ENCODE measurements at places on chromosomes 1 and 21.

DNA sequence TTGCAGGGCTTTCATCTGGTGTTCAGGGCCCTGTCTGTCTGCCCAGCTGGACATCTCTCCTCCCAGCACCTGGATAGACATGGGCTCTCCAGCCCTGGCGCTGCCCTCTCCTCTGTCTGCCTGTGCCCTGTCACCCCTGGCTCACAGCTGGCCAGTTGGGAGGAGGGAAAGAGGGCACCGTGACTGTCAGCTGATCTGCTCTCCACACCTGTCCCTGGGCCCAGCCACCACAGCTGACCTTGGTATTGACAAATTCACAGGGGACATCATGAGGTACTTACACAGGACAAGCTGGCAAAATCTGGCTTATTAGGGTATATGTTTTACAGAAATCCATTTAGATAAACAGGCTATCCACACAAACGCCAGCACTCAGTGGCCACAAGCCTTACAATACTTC, 8.3 kb downstream of the TNR start:
- no peak for DNase-seq

GRCh38 chr21:42688841-42689371, 35.5 kb downstream of the PDE9A start:
- DNase-seq = no peak

DNA sequence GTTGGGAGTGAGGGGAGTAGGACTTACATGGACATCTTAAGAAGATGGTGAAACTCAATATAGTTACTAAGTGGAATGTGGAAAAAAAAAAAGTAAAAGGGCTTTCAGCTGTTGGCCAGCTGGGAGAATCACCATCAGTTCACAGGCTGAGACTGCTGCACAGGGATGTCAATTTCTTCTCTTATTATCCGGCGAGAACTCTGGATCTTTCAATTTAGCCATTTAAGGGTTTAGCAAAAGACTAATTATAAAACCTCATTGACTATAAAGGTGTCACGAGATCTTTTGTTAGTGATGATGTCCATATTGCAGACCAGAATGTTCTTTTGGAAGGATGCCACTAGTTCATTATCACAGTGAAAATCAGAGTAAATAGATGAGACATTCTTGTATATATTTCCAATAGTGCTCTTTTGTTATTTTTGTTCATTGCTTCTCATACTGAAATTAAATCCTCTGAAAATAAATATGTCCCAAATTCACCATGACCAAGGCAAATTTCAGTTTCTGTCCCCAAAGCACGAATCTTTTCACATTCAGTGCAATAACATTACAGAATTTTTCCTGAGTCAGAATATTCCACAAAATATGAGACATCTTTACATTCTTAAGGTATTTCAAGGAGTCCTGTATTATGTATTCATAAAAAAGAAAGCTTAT, 266.1 kb downstream of the DNM3 start:
- DNase-seq = no peak

- no peak for DNase-seq
Measured at GRCh38 chr1:26900815-26901511, 696 bp upstream of the GPATCH3 start.

- DNase-seq = peak; percentile 92
Measured at GRCh38 chr1:155226188-155226909, 17.9 kb downstream of the MTX1 start.

DNA sequence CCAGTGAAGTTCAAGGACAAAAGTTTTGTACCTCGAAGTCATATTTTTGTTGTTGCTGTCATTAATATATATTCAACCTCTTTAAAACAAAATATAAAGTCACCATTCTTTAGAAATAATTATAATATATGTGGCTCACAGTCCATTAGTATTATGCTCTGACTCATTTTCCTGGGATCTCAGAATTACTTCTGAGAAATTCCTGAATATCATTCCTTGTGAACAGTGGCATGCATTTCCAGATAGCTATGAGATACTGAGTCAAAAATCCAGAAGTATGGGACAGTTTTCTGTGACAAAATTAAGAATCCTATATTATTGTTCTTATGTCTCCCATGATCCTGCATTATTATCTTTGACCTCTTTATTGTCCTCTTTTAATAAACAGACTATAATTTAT, 13.8 kb upstream of the RGS21 start:
- no peak for DNase-seq

DNA sequence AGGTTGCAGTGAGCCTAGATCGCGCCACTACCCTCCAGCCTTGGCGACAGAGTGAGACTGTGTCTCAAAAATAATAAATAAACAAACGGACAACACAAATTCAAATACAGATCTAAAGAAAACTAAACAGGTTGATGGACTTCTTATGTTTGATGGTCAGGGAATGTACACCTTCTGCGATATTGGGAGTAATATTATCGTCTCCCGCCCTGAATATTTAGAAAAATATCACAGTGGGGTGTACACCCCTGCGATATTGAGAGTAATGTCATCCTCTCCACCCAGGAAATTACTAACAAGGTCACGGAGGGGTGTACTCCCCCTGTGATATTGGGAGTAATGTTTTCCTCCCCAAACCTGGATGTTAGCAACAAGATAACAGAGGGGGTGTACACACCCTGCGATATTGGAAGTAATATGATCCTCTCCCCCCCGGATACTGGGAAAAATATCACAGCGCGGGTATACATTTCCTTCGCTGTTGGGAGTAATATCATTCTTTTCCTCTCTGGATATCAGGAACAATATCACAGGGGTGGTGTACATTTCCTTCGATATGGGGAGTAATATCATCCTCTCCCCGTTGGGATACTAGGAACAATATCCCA, 1.4 kb upstream of the CFAP298 start:
- no peak for DNase-seq

GRCh38 chr1:110672753-110673108, 2.0 kb downstream of the KCNA3 start:
- no peak for DNase-seq

DNA sequence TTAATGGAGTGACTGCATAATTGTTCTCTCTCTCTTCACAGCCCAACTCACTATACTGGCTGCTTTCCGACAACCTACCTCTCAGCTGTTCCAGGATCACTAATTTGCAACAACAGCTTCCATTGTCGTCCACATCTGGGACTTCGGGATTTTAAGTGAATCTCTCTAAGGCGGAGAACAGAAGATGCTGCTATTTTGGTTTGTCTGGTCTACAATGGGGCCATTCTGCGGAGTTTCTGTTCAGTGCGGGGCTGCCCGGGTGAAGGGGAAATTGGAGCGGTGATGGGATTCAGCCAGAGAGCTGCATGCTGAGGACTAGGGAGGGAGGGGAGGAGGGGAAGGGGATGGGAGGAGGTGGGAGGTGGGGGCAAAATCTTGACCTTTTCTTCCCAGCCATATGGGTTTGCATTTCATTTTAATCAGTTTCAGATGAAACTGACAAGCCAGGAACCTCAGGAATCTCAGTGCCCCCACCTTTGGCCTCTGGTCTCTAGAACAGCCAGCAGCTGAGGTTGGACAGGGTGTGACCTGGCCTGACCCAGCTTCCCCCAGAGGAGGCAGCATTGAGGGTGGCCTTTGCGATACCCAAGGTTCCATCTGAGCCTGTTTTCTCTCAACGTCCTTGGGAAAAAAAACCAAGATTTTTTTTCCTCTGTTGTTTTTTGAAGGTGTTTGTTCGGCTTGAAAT, 6.9 kb upstream of the SRP9 start:
- DNase-seq = no peak

GRCh38 chr1:237040823-237041222, 1.2 kb upstream of the RYR2 start:
- DNase-seq = no peak

DNA sequence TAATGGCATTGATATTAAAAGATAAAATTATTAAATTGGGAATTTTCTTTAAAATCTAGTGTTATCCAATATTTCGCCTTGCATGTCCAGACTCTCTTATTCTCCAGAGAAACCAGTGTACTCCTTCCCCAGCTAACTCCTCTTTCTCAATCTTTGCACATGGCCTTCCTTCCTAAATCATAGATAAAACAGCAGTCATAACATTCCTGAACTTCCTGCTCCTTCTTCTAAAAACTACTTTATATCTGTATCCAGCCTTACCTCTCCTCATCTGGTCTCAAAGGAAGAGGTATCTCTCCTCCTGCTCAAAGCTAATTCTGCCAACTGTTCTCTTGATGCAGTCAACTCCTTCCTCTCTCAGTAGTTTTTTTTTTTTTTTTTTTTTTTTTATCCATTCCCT, 39.5 kb upstream of the NEK7 start:
- no peak for DNase-seq

DNA sequence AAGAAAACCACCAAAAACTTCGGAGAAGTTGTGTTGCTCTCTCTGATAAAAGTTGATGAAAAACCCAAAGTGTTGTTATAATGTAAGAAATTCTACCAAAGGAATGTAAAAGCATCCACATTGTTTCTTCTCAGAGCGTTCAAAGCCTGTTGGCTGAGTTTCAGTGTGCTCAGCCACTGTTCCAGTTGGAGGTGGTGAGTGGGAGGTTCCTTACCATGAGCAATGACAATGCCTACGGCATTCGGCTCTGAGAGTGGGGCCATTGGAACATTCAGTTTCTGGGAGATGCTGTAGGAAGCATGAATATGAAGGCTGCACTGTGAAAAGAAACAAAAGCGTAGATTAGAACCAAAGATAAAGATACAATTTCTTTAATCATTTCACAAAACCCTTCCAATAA, 20.5 kb upstream of the MYBPHL start:
- no peak for DNase-seq

- no peak for DNase-seq
Measured at GRCh38 chr1:47180603-47181094, 9.2 kb downstream of the PDZK1IP1 start.

DNA sequence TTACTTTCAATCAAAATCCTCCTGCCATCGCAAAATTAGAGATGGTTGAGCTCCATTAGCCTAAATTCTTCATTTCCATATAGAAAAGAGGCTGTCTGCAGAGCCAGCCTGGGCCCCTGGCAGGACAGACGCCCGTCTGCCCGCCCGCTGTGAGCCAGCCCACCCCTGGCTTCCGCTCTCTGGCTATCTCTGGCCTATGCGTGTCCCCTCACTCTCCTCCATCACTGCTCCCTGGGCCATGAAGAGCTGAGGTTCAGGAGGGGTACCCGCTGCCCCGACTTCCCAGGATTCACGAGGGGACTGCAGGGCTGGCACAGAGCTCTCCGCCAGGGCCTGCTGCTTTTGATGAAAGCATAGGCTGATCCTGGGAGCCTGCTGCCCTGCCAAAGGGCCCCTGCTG, 117.6 kb downstream of the CASZ1 start:
- DNase-seq = no peak

DNA sequence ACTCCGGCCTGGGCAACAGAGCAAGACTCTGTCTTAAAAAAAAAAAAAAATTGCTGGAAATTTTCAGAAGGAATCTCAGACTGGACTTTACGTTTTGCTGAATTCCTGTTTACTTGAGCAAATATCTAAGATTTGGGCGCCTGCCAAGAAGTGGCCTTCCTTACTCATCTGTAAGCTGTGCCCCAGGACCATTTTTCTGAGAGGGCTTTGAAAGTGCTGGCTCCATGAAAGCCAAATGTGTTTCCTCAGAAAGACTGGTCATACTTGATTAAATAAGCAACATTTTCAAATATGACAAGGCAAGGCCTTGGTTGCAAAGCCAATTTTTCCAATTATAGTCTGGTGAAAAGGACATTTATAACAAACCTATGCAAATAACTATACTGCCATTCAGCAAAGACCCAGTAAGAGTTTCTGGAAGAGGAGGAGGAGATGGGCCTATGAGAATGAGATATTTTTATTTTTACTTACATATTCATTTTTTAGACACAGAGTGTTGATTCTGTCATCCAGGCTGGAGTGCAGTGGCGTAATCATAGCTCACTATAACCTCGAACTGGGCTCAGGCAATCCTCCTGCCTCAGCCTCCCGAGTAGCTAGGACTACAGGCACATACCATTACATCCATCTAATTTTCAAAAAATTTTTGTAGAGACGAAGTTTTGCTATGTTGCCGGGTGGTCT, 56.3 kb upstream of the HTR1D start:
- no peak for DNase-seq

DNA sequence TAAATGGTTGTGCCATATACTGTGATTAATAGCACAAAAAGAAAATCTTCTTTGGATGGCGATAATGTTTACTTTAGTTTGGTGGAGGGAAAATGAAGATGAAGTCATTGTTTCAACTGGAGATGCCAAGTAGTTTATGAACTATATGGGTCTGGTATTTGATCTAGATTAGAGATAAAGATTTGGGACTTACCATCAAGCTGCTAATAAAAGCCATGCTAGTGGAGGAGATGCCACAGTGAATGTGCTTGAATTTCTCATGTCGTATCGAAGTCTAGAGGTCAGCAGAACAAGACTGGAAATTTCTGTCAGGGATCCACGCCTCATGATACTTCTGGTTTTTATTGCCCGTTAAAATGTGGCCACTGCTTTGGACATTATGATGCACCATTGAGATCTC, 742.0 kb downstream of the NCAM2 start:
- DNase-seq = no peak

GRCh38 chr1:30036229-30036547, 687.2 kb downstream of the MATN1 start:
- no peak for DNase-seq

- no peak for DNase-seq
Measured at GRCh38 chr21:41170442-41170841, 2.5 kb downstream of the BACE2 start.

DNA sequence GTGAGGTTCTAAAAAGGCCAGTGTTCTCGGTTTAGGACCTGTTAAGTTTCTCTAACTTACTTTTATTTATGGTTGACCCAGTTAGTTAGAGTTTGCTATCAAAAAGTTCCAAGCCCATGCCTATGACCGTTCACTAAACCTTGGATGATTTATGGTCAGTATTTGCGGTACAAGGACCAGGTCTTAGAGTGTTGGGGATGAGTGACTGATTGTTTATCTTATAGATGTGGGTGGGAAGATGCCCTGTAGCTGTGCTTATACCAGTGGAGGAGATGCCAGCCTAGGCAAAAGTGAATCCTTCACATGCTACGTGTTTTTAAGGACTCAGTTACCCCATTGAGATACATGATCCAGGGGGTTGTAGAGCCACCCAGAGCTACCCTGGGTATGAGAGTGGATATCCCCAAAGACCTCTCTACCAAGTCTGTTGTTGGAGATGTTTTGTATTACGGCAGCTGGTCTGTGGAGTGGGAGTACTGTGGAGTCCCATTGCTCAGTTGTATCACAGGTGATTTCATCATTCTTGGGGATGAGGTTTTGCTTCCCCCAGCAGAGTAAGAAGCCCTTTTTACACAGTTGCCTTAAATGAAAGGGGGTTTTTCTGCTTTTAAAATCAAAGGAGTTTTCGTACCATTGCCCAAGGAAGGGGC, 2.1 kb downstream of the SLC22A15 start:
- no peak for DNase-seq

- no peak for DNase-seq
Measured at GRCh38 chr1:205972491-205973168, 29.4 kb upstream of the SLC26A9 start.

DNA sequence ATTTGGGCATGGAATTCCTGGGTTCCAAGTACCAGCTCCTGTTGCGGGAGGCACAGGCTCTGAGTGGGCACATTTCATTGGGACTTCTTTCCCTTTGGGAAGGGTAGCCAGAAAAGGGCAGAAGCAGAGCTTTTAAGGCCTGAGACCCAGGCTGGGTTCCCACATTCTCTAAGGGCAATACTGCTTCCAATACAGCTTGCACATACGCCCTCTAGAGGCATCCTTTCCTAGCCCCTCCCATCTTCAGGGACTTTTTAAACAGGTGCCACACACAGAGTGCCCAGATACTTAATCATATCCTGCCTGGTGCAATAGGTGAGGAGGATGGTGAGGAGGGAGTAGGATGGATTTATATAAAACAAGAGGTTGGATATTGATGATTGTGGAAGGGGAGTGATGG, 5.7 kb downstream of the GPR88 start:
- no peak for DNase-seq

GRCh38 chr21:35674895-35675470, 385.3 kb downstream of the SETD4 start:
- DNase-seq = no peak

GRCh38 chr1:161082483-161082882, 6.9 kb downstream of the NECTIN4 start:
- no peak for DNase-seq
